Stimulated activated CD4-positive, alpha-beta T cell treated with anti-CD3 and anti-CD28 coated beads, Interleukin-4, amount 100 ng/mL, for 48 hours (primary cell): ENCODE measurements at places on chromosomes 5 and 9.

- no peak for DNase-seq
Measured at GRCh38 chr5:33894566-33894965, 2.8 kb upstream of the ADAMTS12 start.

DNA sequence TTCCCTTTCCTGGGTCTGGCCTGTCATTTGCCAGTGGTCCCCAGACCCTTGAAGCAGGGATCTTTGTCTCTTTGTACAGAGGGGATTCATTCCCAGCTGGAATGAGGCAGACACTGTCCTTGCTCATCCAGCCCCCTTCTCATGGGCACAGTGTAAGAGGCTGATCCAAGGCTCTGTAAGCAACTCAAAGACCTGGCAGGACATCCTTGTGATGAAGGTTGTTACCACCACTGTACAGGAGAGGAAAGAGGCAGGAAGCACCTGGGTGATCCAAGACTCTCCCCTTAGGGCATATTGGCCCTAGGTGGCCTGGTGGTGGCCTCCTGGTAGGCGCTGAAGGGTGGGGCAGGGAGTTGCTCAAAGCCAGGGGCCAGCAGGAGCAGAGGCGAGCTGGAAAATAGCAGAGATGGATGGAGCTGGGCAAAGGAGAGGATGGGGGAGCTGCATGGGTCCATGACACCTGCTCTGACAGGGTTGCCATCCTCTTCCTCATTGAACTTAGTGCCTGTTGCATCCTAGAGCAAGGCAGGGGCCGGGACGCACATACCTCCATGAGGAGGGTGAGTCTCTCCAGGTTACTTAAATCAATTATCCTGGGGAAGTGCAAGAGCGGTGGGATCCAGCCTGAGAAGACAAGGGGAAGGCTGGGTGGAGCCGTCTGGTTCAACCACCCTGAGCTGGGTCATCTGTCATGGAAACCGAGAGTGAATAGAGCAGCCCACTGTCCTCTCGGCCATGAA, 9.8 kb upstream of the GADD45G start:
- no peak for DNase-seq

GRCh38 chr5:157444224-157444623, 15.8 kb upstream of the NIPAL4 start:
- DNase-seq = no peak

GRCh38 chr9:91954841-91955471, 4.9 kb upstream of the ROR2 start:
- DNase-seq = no peak

GRCh38 chr5:44046619-44047364, 342.4 kb downstream of the FGF10 start:
- DNase-seq = no peak

DNA sequence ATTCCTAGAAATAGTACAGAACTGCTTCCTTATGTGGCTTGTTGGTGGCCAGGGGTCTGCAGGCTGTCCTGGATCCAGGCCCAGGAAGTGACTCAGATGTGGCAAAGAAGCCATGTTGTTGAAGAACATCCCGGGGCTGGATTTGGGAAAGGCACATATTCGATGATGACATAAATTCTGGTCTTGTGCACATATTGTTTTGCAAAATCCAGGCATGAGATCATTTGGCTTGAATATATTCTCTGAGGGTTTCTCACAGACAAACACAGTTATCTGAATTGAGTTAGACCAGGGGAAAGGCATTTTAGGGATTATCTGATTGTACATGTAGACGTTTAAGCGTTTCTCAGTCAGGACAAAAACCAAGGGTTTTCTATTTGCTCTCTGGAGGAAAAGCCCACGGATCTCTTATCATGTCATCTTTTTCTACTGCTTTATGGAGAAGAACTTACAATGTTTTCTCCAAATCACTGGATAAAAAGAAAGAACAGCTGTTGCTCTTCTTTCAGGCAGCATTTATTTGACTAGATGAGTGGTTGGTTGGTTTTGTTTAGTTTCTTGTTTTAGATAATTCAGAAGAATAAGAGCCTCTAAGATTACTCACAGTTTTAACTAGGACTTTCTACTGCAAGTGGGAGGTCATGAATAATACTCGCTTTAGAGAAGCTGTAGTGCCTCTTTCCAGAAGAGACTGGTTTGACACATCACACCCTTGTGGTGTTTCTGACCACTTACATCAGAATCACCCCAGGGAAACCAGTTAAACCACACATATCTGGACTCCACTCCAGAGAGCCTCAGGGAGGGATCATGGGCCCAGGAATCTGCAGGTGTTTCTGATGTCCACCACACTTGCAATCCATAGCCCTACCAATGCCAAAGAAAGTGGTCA, 29.5 kb upstream of the LHFPL2 start:
- no peak for DNase-seq

DNA sequence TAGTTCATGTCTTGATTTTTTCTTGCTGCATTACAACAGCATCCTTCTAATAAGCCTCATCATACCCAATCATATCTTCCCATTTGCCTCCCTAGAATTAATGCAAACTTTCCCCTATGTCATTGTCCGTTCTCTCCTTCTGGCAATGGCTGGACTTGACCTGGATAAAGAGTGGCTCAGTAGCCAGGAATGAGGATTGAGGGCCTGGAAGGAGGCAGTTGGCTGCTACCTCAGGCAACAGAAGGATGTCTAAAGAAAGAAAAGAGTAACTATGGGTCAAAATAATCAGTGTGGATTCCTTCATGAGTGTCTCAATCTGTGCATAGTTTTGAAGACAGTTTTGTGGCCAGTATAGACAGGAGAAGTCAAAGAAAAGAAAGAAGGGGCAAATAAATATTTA, 209.6 kb downstream of the TRPM3 start:
- DNase-seq = no peak

- DNase-seq = no peak
Measured at GRCh38 chr5:68405026-68405684, 189.6 kb downstream of the PIK3R1 start.

DNA sequence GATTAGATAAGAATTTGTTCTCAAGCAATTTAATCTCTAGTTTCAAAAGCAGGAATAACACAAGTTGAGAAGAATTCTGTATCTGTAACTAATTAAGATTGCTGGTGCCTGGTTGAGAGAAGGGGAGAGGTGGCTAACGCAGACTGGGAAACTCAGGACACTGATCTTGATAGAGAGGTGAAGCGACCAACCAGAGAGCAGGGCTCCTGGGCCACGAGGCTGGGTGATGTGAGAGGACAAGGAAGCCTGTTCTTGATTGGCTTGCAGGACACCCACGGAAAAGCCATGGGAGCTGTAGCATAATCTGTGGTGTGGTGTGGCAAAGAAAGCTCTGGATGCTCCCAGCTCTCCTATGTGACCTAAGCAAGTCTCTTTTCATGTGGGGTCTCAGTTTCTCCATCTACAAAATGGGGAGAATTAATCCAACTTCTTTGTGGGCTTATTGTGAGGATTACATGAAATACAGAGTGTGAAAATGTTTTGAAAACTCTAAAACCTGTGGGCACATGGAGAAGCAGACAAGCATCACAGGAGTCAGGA, 594.1 kb upstream of the BRINP1 start:
- no peak for DNase-seq

- DNase-seq = no peak
Measured at GRCh38 chr9:114169952-114170770, 14.8 kb downstream of the COL27A1 start.
